ENCODE measurements at places on chromosomes 4 and X.

DNA sequence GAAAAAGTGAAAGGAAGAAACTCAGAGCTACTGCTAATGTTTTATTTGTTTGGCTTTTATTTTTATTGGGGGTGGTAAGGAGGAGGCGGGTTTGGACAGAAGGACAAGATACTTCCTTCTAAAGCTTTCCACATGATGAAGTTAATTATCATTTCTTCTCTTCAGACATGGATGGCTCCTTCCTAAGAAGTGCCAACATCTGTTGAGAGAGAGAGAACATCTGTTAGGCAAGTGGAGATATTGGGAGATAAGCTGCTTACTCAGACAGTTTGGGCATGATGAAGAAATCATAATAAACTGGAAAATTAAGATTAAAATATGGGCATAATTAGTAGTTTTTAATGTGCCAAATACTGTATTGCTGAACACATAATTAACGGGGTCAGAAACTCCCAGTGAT is 535.7 kb upstream of the INTU start:
- no peak for DNase-seq

DNA sequence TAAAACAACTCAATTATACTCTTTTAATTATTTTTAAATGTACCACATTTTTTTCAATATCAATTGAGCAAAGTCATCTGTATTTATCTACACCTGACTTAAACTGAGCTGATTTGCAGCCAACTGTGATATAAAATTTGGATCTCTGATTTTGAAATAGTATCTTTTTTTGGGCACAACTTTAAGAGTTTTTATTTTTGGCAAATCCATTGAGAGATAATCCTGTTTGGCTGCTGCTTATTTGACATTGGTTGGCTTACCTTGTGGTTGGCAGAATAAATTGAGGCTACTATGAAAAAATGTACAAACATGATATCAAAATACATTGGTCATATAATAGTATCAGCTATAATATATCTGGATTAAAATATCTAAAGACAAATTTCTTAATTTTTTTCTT is 656.0 kb upstream of the NDST4 start:
- no peak for DNase-seq

GRCh38 chrX:133475521-133475920 is 60.2 kb upstream of the GPC4 start:
- DNase-seq, result peak; percentile 10

DNA sequence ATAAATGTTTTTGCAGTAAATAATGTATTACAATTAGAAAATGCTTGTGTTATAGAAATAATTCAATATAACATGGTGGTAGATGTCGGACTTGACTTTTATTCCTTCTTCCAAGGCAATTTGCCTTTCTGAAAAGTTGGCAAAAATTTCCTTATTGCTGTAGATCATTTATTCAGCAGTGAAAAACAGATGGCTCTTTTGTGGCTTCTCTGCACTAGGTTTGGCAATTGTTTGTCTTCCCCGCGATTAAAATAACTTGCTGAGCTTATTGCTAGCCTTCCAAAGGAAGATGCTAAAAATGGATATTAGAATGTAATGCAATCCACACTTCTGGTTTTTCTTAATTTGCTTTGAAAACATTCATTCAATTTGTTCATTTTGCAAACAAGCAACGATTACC is 1977.9 kb upstream of the ADGRL3 start:
- DNase-seq, result no peak

DNA sequence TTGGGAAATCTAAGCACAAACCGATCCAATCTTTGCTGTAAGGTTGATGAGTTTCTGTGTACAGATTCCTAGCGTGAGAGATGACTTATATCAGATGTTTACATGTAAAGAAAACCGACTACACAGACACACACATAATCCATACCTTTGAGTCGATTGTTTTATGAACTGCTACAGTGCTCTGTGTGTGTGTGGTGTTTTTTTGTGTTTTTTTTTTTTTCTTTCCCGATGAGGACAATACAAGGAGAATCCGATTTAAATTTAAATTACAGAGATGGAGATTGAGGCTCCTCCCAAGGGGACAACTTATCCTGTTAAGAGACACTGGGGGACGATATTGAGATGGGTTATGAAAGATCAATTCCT is 461 bp upstream of the SLC9A6 start:
- no peak for DNase-seq

GRCh38 chrX:153635388-153635787 is 11.6 kb upstream of the DUSP9 start:
- DNase-seq, result no peak

DNA sequence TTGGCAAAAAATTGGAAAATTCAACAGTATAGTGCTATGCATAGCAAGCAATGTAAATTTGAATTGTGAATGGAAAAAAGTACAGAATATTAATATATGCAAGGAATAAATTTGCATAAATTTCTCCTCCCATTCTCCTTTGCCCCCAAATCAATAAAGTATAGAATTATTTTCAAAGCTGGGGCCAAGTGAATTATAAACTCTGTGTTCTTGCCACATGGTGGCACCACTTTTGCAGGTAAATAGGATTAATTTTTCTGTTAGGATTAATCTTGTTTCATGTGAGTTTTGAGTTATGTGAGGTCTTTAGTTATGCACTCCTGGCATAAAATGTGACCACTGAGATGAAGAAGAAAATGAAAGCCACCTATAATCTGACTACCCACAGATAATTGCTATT is 19.9 kb downstream of the COPS4 start:
- DNase-seq, result no peak

- DNase-seq, result no peak
Measured at GRCh38 chrX:119565107-119565663, at the start of gene STEEP1. TSS of gene STEEP1 (minus strand) at chrX:119565409. CDS start at chrX:119565355, 54 bp downstream.

- DNase-seq, result peak; percentile 83
Measured at GRCh38 chr4:99405433-99406115, 29.6 kb downstream of the ADH7 start.

GRCh38 chr4:10625131-10625530 is 59.4 kb downstream of the CLNK start:
- DNase-seq, result no peak

GRCh38 chr4:149247164-149247563 is 568.5 kb downstream of the IQCM start:
- no peak for DNase-seq

- DNase-seq, result no peak
Measured at GRCh38 chr4:138542191-138542776, 300.1 kb upstream of the SLC7A11 start.

DNA sequence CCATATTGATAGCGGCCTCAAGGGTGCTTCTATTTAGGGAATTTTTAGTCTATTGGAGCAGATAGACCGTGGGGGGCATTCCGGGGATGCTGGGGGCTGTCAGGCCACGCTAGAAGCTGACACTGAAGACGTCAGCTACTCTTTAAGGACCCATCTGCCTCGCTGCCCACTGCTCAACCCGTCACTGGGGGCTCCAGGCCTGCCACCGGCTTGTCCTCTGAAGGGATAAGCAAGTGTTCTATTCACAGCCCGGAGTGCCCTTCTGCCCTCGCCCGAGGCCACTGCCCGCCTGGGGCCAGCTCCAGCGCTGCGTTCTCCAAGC is 679 bp upstream of the MSL3 start:
- no peak for DNase-seq

- no peak for DNase-seq
Measured at GRCh38 chrX:39165185-39165584, 363.9 kb downstream of the MID1IP1 start.

GRCh38 chrX:23752740-23753415 is 9.8 kb upstream of the ACOT9 start:
- no peak for DNase-seq

- no peak for DNase-seq
Measured at GRCh38 chrX:14508025-14508690, 21.2 kb upstream of the GLRA2 start.
